ENCODE measurements at places on chromosomes 3 and 15.

GRCh38 chr15:39499042-39499441 lies 81.8 kb upstream of the THBS1 start:
- DNase-seq: no peak

DNA sequence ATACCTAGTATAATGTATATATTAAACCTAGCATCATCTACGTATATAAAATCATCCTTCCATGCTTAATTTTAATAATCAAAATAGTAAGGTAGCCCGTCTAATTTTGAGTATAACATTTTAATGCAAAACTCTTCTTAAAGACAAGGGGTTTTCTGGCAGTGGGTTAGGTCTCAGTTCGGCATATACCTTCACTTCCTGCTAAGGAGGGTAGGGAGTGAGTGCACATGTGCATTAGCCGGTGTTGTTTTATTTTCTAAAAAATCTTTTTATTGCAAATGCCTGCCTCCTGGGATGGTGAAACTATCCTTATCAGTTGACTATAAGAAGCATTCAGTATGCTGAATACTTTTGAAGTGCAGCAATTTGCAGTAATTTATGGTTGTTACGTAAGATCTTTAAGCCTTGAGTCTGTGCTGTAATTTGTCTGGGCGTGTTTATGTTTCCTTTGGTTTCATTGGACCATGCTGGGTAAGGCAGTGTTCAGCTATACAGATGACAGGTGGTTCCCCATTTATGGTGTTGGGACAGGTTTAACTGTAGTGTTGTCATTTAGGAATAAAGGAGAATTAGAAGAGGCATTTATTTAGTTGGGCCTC lies 11.7 kb downstream of the ARHGEF26 start:
- peak; percentile 17 for DNase-seq

GRCh38 chr3:197343656-197344408 lies 45.4 kb upstream of the DLG1 start:
- DNase-seq: no peak

DNA sequence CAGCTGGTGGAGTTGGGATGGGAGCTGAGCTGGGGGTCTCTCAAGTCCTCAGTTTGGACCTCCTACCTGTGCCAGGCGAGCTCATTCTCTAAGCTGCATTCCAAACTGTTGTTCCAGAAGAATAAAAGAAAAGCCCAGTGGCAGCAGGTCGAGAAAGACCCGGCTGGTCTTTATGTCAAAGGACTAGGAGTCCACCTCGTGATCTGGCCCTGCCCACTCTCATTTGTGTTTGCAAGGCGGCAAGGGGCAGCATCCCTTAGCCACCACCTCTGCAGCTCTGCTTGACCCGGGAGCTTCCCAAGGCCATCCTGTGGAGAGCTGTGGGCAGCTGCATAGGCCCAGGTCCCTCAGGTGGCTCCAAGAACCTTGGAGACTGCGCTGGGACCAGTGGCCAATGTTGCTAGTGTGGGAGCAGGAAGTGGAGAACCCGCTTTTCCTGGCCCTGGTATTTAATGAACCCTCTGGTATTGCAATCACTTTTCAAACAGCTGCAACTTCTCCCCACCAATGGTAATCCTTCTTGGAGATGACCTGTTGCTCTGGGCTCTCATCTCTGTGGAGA lies 30.9 kb downstream of the KY start:
- DNase-seq: no peak

DNA sequence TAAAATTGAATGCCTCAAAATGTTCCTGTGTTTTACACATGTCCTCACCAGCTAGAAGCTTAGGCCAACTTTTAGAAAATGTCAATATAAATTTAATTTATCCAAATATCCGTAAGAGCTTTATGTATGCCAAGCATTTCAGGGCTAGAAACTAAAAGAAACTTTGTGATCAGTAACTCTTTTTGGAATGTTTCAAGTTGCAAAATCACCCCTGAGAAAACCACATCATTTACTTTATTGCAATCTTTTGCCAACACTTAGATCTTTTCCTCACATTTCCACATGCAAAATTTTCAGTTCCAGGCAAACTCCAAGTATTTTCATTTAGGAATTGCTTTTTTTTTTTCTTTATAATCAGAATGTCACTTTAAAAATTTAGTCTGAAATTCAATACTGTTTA lies 20.1 kb upstream of the IGF1R start:
- DNase-seq: peak; percentile 38

GRCh38 chr15:32099956-32100684 lies 69.8 kb downstream of the CHRNA7 start:
- no peak for DNase-seq

DNA sequence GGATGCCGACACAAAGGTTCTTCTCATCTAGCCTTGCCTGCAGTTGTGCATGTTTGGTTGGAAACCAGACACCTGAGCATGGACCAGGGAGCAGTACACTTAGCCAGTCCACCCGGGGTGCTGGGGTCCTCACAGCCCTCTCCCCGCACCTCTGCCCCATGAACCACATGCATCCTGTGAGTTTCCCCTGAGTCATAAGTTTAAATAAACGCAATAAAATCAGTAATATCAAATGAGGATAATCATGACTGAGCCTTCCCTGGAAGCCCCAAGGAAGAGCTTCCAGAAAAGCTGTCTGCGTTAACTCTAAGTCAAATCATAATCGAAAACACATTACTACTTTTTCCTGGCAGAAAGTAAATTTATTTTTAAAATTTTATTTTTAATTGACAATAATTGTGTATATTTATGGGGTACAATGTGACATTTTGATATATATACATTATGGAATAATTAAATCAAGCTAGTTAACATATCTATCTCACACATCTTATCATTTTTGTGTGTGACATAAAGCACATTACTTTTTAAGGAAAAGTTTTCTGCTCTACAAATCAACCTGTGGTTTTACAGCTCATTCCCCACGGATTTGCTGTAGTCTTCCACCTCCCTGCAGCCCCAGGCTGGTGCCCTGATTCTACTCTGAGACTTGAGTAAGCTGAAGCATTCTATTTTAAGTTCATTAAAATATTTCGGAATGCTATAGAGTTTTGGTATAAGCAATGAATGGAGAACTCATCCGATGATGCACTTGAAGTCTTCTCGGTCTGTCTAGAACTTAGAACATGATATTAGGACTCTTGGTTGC lies 166.0 kb upstream of the EIF1B start:
- peak; percentile 71 for DNase-seq

DNA sequence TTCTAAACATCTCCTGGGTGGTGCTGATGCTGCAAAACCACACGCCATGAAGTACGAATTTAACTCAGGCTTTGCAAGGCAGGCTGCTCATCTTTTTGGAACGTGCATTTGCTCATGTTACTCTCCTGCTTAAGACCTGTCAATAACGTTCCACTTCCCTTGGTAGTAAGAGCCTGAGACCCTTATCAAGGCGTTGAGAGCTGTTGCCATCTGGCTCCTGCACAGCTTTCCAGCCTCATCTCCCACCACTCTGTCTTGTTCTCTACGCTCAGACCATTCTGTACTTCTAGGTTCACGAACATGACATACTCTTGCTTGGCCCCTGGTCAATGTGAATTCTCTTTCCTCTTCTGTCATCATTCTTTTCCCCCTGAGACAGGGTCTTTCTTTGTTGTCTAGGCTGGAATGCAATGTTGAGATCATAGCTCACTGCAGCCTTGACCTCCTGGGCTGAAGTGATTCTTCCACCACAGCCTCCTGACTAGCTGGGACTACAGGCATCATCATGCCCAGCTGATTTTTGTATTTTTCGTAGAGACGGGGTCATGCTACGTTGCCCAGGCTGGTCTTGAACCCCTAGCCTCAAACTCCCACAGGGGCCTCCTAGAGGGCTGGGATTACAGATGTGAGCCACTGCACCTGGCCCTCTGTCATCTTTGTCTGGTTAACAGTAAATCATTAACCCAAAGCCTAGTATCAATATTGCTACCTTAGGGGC lies 202.8 kb downstream of the CADPS start:
- no peak for DNase-seq

DNA sequence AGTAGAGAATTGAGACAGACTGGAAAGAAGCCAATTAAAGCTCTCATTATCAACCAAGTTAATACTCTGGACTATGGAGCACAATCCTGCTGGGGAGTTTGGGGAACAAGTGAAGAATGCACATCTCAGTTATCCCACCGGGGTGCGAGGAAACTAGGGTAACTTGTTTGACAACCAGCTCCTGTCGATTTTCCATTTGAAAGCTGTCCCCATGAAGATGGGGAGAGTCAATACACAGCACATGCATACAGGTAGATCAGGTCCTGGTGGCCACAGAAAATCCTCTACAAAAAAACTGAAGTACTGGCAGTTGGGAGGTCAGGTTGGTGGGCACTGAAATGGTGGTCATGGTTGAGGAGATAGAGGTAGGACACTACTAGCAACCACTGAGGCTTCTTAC lies 25.7 kb upstream of the GRAMD1C start:
- DNase-seq: no peak

DNA sequence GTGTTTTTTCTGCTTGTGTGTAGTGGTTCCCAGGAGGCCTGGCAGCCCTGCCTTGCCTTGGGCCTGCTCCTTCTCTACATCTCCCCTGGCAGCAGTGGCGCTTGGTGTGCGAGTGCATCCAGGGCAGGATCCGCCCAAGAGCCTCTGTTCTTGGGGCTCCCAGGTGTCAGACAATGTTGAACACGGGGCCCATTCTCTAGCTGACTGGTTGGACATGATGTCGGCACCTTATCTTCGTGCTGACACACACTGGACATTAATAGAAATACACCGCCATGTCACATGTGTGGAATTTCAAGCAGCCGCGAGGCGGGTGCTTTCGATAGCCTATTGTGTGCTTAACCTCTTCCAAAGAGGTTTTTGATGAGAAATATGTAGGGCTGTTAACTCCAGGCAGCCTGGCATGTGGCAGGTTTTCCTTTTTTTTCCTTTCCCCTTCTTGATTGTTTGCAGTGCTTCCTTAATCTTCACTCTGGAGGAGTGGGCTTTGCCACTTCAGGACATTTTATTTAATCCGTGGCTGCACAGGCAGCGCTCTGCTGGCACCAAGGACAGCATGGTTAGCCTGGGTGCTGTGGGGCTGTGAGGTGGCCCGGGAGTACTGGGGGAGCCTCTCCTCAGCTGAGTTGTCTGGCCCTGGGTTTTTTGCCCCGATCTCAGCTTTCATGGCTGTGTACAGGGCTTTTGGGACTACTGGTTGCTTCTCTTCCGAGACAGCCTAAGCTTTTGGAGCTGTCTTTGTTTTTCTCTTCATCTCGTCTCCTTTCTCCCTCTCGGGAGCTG lies 42.5 kb downstream of the CHCHD6 start:
- peak; percentile 53 for DNase-seq

GRCh38 chr15:25251700-25252390 lies 187.0 kb downstream of the UBE3A start:
- DNase-seq: no peak

GRCh38 chr3:178475062-178475461 lies 61.2 kb upstream of the KCNMB2 start:
- no peak for DNase-seq

DNA sequence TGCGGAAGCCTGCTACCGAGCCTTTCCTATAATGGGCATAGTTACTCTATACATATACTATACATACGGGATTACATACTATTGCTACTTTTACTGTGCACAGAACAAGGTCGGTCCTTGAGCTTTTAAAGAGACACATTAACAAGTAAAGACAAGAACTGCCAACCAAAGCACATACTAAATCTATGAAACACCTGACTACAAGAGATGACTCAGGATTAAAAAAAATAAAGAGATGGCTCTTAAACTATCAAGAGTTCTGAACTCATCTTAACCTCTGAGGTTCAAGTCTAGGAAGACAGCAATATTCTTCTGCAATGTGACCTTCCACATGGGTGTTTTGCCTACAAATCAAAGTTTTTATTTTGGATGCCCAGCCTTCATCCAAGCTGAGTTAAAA lies 106.8 kb downstream of the TNIK start:
- DNase-seq: no peak

GRCh38 chr15:43086551-43086950 lies 19.3 kb downstream of the UBR1 start:
- DNase-seq: peak; percentile 51

DNA sequence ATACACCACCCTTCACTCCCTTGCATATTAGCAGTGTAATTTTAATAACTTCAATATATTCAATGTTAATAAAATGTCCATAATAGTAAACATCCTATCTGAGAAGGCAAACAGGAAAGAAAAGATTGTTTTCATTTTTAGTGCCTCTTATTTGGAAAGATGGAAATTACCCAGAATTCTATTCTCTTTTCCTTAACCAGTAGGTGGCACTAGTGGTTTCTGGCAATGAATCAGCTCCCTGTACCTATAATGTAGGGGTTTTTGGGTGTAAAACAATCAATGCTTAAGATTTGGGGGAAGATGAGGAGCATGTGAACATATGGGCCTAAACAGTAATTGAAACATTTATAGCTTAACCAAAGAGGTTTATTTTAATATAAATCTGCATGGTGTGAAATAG lies 5.7 kb upstream of the SEMA6D start:
- peak; percentile 28 for DNase-seq

GRCh38 chr3:32398531-32398930 lies 6.9 kb downstream of the CMTM7 start:
- no peak for DNase-seq

DNA sequence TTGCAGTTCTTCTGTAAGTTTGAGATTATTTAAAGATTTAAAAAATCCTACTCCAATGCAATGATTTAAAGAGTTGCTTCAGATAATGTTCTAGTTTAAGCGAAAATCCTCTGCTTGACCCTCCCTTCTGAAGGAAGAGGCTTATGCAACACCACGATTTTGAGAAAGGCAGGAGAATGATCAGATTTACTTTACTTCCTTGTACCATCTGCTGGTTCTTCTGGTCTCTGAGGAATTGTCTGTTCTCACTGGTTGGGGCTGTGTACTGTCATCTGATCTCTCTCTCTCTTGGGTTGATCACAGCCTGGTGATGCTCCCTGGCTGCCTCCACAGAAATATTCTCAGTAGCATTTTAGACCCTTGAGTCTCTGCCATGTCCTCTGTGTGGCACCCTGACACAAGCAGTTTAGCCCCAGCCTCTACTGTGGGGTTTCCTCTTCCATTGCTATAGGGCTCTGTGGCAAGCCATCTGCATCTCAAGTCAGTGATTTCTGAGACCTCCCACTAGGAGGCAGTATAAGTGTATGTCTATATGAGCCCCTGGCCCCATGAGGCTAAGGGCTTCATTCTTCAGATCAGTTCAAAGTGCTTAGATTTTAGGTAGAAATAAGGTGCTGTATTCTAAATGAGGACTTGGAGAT lies 50.8 kb upstream of the PLAAT1 start:
- DNase-seq: no peak

DNA sequence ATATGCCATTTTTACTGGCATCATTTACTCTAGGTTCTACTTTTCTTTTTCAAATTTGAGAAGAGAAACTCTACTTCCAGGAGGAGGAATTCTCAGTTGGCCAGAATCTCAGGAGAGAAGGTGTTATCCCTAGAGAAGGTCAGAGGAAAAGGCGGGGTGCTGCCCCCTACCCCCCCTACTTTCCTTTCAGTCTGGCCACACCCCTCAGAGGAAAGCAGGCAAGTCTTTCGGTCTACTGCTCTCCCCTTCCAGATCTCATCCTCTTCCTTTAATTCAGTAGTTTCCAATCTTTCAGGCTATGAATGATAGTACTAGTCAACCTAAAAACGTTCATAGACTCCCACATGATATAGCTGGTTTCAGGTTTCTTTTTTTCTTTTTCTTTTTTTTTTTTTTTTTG lies 366.5 kb upstream of the TBL1XR1 start:
- no peak for DNase-seq

GRCh38 chr3:160784853-160785252 lies 28.8 kb downstream of the PPM1L start:
- no peak for DNase-seq
